ENCODE measurements at places on chromosomes 13 and 19.

GRCh38 chr13:30725326-30726085 lies 9.8 kb upstream of the ALOX5AP start:
- peaks cover 3% of the 10 kb centered on the region for H3K27me3 ChIP-seq
- peaks cover 3% of the 10 kb centered on the region for H3K36me3 ChIP-seq
- DNase-seq = no peak
- no peak overlapping the region for H3K4me3 ChIP-seq
- H3K4me1 ChIP-seq = peaks cover 15% of the 10 kb centered on the region

DNA sequence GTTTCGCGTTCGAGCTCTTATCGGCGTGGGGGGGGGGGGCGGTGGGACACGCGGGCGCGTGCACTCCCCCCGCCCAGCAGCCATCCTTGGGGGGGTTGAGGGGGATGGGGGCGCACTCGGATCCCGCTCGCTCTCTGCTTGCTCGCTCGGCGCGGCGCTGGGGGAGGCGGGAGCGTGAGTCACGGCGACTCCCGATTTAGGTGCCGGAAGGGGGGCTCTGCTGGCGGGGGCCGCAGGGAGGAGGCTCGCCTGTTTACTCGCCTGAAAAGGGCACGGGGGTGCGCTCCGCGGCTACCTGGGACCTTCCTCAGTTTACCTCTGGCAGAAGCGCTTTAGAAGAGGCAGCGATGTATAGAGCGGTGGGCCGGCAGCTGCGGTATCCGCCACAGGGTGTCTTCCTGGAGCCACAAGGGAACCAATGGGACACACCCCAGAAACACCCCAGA lies 1.1 kb upstream of the PDE4A start:
- peaks cover 66% of the 10 kb centered on the region for H3K4me1 ChIP-seq
- peaks cover 4% of the 10 kb centered on the region for H3K27me3 ChIP-seq
- H3K36me3 ChIP-seq = peaks cover 13% of the 10 kb centered on the region
- no peak for DNase-seq

DNA sequence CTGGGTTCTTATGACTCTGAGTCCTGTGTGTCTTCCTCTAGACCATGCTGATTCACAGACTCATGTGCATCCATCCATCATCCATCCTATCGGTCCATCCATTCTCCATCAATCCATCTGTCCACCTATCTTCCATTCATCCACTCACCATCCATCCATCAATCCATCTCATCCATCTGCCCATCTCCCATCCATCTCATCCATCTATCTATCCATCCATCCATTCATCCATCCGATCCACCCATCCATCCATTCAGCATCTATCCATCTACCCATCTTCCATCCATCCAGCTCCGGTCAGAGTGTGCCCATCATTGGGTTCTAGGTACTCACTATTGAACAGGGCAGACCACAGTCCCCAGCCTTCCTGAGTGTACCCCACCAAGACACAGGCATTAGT lies 75.6 kb downstream of the SLC7A1 start:
- no peak overlapping the region for H3K4me3 ChIP-seq
- no peaks in the 10 kb centered on the region for H3K27me3 ChIP-seq
- no peaks in the 10 kb centered on the region for H3K4me1 ChIP-seq
- H3K36me3 ChIP-seq = peaks cover 41% of the 10 kb centered on the region
- no peak for DNase-seq
- no peak overlapping the region for H3K27ac ChIP-seq

- H3K27ac ChIP-seq = peak overlapping the region; percentile 100
- H3K4me1 ChIP-seq = peaks cover 55% of the 10 kb centered on the region
- H3K27me3 ChIP-seq = no peaks in the 10 kb centered on the region
Measured at GRCh38 chr19:40752257-40752781, 1.3 kb downstream of the SNRPA start.

GRCh38 chr13:101700598-101700997 lies 248.1 kb downstream of the ITGBL1 start:
- no peak overlapping the region for H3K4me3 ChIP-seq
- peaks cover 7% of the 10 kb centered on the region for H3K27me3 ChIP-seq
- no peak for DNase-seq
- no peaks in the 10 kb centered on the region for H3K4me1 ChIP-seq

- H3K27ac ChIP-seq = peak overlapping the region; percentile 95
- peaks cover 37% of the 10 kb centered on the region for H3K4me1 ChIP-seq
- peaks cover 37% of the 10 kb centered on the region for H3K36me3 ChIP-seq
- no peaks in the 10 kb centered on the region for H3K27me3 ChIP-seq
- peak overlapping the region; percentile 90 for H3K4me3 ChIP-seq
Measured at GRCh38 chr19:39971380-39972035, 543 bp downstream of the PSMC4 start.

DNA sequence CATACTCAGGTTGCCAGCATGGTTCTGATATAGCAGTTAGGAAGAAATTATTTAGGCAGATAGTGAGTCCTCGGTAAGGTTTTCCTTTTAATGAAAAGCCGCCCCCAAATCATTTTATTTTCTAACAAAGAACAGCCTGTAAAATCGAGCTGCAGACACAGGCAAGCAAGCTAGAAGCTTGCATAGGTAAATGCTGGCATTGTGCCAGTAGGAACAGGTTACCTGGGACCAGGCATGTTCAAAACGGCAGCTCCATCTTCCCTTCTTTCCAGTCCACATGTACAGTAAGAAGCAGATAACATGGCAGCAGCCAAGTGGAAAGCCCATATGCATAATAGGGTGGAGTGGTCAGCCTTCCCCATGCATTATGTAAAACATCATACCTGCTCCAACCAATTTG lies 71.1 kb downstream of the UGGT2 start:
- H3K27ac ChIP-seq = no peak overlapping the region
- no peaks in the 10 kb centered on the region for H3K36me3 ChIP-seq
- no peaks in the 10 kb centered on the region for H3K4me1 ChIP-seq

GRCh38 chr13:84655677-84656076 lies 773.4 kb upstream of the SLITRK1 start:
- H3K27ac ChIP-seq = no peak overlapping the region
- no peak overlapping the region for H3K4me3 ChIP-seq
- H3K36me3 ChIP-seq = no peaks in the 10 kb centered on the region
- no peaks in the 10 kb centered on the region for H3K27me3 ChIP-seq
- DNase-seq = no peak

DNA sequence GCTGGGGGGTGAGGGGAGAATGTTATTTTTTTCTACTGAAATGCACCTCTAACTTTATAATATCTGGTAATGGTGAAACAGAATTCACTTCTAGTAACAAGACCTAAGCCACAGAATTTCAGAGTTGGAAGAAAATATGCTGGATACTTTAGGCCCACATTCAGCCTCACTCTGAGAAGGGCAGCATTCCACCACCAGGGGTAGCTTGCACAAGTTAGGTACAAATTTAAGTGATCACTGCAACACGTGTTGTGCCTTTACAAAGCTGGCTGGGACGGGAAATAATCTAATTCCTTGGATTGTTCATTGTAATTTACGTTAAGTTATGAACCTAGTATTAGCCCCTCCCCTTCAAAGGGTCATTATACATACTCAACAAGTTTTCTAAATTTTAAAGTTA lies 192.3 kb downstream of the RGCC start:
- H3K27me3 ChIP-seq = no peaks in the 10 kb centered on the region
- no peak overlapping the region for H3K4me3 ChIP-seq
- no peak overlapping the region for H3K27ac ChIP-seq
- no peaks in the 10 kb centered on the region for H3K36me3 ChIP-seq
- peaks cover 8% of the 10 kb centered on the region for H3K4me1 ChIP-seq

DNA sequence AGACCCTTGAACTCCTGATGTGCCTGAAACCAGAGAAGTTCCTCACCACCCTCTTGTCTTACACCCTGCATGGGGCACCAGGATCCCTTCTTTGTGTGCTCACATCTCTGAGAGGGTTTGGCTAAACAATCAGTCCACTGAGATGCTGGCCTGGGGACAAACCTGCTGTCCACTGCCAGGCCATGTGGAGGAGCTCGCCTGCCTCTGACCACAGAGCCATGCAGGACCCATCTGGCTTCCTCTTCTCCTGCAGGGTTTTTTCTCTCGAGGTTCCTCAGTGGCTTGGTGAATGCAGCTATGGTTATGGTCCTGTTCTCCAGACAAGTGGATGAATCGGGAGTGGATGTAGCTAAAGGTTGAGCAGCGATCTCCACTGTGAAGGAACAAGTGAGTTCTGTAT lies 49.1 kb upstream of the MEDAG start:
- DNase-seq = no peak
- no peak overlapping the region for H3K27ac ChIP-seq
- no peak overlapping the region for H3K4me3 ChIP-seq
- peaks cover 12% of the 10 kb centered on the region for H3K27me3 ChIP-seq
- H3K4me1 ChIP-seq = no peaks in the 10 kb centered on the region

GRCh38 chr19:17389957-17390664 lies 3.9 kb downstream of the CCDC194 start:
- H3K4me1 ChIP-seq = peaks cover 23% of the 10 kb centered on the region
- H3K4me3 ChIP-seq = peak overlapping the region; percentile 77
- H3K27ac ChIP-seq = no peak overlapping the region

- no peak for DNase-seq
- H3K4me3 ChIP-seq = no peak overlapping the region
- H3K27me3 ChIP-seq = no peaks in the 10 kb centered on the region
Measured at GRCh38 chr13:74889321-74889720, 592.6 kb downstream of the TBC1D4 start.

GRCh38 chr19:19285686-19286085 lies 12.6 kb upstream of the TM6SF2 start:
- no peak overlapping the region for H3K4me3 ChIP-seq
- no peaks in the 10 kb centered on the region for H3K27me3 ChIP-seq
- no peak for DNase-seq
- H3K27ac ChIP-seq = no peak overlapping the region
- peaks cover 30% of the 10 kb centered on the region for H3K36me3 ChIP-seq

DNA sequence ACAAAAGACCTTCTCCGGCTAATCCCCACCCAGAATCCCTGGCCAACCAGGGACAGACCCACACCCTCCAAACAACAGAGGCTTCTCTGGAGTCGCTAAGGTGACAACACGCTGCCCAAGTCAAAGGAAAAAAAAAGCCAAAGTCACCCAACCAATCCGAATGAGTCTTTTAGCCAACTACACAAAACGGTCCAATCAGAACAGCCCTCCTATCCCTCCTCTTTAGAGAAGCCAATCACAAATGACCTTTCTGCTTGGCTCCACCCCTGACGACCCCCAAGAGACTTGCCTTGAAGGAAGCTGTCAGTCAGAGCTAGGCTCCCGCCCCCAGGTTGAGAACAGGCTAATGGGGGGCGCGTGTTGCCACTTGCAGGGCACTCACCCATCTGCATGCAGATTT lies 6.6 kb upstream of the FBXW9 start:
- DNase-seq = no peak
- no peak overlapping the region for H3K4me3 ChIP-seq
- no peaks in the 10 kb centered on the region for H3K27me3 ChIP-seq
- no peak overlapping the region for H3K27ac ChIP-seq
- H3K4me1 ChIP-seq = peaks cover 4% of the 10 kb centered on the region

DNA sequence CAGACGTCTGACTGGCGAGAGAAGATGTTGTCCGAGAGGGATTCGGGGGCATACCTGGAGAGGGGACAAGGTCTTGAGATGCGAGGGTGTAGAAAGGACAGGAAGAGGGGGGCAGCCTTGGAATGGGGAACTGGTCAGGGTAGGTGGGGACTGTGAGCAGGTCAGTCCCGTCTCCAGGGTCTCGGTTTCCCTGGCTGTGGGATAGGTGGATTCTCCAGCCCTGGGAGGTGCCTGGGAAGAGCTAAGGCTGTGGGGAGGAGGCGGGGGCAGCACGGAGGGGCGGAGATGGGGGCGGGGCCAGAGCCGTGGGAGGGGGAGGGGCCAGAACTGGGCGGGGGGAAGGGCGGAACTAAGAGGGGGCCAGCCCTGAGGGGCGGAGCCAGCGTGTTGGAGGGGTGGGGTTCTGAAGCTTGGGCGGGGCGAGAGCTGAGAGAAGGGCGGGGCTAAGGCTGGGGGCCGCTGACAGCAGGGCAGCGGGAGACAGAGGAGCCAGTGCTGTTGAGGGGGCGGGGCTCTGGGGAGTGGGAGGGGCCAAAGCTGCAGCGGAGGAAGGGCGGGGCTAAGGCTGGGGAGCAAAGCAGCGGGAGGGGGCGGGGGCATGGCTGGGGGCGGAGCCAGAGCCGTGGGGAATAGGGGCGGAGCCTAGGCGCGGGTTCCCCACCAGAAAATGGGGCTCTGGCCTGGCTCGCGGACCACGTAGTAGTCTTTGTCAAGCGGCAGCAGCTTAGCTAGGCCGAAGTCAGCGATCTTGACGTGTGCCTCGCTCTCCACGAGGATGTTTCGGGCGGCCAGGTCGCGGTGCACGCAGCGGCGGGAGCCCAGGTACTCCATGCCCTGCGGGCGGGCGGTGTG lies 9.5 kb upstream of the INSL3 start:
- peaks cover 14% of the 10 kb centered on the region for H3K4me1 ChIP-seq
- H3K4me3 ChIP-seq = no peak overlapping the region
- no peak overlapping the region for H3K27ac ChIP-seq
- H3K36me3 ChIP-seq = peaks cover 69% of the 10 kb centered on the region
- no peaks in the 10 kb centered on the region for H3K27me3 ChIP-seq

DNA sequence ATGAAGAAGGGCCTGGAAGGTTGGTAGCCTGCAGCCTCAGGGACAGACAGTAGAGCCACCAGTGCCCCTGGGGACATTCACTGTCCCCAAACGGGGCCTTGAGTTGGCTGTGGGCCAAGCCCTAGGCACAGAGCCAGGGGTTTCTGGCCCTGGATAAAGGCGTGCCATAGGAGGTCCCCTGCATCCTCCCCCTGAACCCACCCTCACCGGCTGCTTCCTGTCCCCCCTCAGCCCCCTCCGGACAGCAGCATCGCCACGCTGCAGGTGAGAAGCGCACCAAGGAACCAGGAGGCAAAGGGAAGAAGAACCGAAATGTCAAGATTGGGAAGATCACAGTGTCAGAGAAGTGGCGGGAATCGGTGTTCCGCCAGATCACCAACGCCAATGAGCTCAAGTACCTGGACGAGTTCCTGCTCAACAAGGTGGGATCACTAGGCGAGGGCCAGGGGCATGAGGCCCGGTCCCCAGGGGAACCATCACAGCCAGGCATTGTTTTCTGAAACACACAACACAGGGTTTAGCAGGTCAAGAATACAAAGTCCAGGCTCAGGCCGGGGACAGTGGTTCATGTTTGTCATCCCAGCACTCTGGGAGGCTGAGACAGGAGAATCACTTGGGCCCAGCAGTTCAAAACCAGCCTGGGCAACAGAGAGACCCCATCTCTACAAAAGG lies 14.6 kb upstream of the USE1 start:
- no peak overlapping the region for H3K4me3 ChIP-seq
- peaks cover 64% of the 10 kb centered on the region for H3K36me3 ChIP-seq

GRCh38 chr19:5150902-5151741 lies 182.2 kb downstream of the KDM4B start:
- H3K4me1 ChIP-seq = no peaks in the 10 kb centered on the region
- H3K27ac ChIP-seq = no peak overlapping the region
- no peak overlapping the region for H3K4me3 ChIP-seq
- H3K36me3 ChIP-seq = peaks cover 4% of the 10 kb centered on the region
- no peaks in the 10 kb centered on the region for H3K27me3 ChIP-seq

DNA sequence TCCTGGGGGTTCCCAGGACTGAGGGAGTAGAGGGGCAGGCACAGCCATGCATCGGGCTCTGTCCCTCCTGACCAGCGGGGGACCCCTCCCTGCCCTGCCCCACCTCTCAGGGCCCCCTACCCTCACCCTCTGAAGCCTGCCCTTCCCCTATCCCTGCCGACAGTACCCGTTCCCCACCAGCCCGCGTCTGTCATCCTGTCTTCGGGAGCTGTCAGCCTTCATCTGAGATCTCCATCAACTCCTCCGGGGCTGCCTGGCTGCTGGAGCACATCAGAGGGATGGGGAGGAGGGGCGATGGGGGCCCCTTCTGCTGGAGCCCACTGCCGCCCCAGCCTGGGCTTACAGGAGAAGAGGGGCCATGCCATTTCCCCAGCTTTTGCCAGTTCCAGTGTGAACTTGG lies 6.2 kb upstream of the SHD start:
- no peaks in the 10 kb centered on the region for H3K4me1 ChIP-seq
- DNase-seq = no peak
- H3K4me3 ChIP-seq = no peak overlapping the region
- no peak overlapping the region for H3K27ac ChIP-seq

- H3K27me3 ChIP-seq = peaks cover 37% of the 10 kb centered on the region
- H3K36me3 ChIP-seq = no peaks in the 10 kb centered on the region
- no peak overlapping the region for H3K4me3 ChIP-seq
- H3K27ac ChIP-seq = no peak overlapping the region
- no peak for DNase-seq
Measured at GRCh38 chr13:31001647-31002046, 69.2 kb downstream of the TEX26 start.
